ENCODE measurements at places on chromosomes 1 and 21.

GRCh38 chr1:101200513-101200912, 36.3 kb upstream of the S1PR1 start:
- DNase-seq: no peak

DNA sequence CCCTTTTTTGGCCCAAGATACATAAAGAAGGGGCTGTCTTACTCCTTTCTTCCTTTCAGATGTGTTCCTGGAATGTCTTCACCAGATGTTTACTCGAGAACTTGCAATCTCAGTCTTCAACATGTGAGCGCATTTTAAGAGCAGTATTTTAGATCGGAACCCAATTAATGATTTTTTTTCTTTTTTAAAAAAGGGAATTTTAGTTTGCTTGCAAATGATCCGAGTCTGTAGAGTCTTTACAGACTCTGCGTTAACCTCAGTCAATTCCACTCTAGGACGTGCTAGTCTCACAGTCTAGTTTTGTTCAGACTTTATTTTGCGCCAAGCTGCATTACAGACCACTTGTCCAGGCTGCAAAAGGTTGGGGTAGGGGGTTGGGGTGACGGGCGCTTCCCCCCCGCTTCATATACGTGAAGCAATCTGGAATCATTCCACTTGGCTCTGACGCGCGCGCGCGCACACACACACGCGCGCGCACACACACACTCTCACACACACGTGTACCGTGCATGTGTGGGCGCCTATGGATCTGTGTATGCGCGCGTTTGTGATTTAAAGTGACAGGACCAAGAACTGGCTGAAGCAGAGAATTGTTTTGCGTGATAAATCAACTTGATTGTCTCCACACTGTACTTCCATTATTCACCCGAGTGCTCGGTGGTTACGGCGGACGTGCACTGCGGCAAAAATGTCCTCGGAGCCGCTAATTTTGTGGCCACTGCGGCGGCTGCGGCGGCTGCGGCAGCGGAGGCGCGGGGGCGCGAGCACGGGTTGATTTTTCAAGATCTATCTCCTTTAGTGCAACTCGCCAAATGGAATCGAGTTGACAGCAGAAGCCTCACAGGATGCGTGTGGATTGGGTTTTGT, 25.6 kb upstream of the NFIA start:
- no peak for DNase-seq

- no peak for DNase-seq
Observed at GRCh38 chr1:232586679-232587078, 43.3 kb downstream of the SIPA1L2 start.

- DNase-seq: no peak
Observed at GRCh38 chr1:229066591-229066990, 204.3 kb upstream of the RAB4A start.

GRCh38 chr1:41277371-41277975, 35.4 kb upstream of the SCMH1 start:
- DNase-seq: no peak

GRCh38 chr1:8018492-8019228, 7.4 kb downstream of the ERRFI1 start:
- DNase-seq: no peak

GRCh38 chr1:183506561-183506960, 34.3 kb downstream of the SMG7 start:
- DNase-seq: no peak

GRCh38 chr1:213871179-213871578, 116.6 kb upstream of the PROX1 start:
- DNase-seq: no peak

- no peak for DNase-seq
Observed at GRCh38 chr1:113770031-113770430, 10.7 kb upstream of the PHTF1 start.

GRCh38 chr21:44324854-44325107, 14.4 kb downstream of the CFAP410 start:
- no peak for DNase-seq

DNA sequence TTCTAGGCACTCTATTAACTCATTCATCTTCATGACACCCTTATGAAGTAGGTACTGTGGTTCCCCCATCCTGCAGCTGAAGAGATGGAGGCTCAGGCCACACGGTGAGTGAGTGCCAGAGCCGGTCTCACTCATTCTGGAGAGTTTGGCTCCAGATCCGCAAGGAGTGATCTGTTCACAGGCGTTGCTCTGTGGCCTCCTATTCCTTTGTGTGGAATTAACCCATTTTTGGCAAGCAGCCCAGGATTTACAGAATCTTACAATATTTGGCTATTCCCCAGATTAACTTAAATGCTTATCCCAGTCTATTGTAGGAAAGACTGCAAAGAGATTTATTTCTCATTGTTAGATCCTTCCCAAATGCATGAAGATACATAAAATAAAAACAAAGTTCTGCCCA, 29.6 kb downstream of the KIAA0040 start:
- no peak for DNase-seq

GRCh38 chr1:202825748-202826147, 15.0 kb downstream of the PCAT6 start:
- no peak for DNase-seq

DNA sequence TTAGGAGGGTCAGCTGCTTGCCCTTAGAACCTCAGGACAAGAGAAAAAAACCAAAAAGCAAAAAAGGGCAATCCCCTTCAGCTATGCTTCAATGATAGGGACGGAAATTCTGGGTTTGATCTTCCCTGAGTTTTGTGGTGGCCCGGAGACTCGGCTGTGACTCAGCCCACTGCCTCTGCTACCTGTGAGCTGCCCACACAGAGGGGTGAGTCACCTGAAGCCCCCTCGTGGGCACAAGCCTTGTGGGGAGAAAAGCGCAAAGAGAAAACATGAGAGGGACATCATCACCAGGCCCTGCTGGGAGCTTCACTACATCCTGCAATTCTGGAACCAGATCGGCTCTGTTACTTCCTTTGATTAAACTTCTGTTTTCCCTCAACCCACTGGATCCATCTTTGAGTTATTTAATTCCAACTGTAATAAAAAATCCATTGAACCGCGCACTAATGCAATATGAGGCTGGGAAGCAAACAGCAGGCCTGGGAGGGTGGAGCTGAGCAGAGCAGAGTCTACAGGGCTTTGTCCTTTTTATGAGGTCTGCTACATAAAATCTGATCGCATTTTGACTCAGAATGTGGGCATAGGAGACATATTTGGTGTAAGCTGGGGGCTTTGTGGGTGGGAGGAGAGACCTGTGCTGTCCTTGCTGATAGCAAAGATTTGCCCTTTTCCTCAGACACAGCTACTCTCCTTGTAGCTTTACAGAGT, 58.7 kb upstream of the STUM start:
- DNase-seq: no peak

- no peak for DNase-seq
Observed at GRCh38 chr21:23541571-23541970, 2065.7 kb downstream of the MRPL39 start.

DNA sequence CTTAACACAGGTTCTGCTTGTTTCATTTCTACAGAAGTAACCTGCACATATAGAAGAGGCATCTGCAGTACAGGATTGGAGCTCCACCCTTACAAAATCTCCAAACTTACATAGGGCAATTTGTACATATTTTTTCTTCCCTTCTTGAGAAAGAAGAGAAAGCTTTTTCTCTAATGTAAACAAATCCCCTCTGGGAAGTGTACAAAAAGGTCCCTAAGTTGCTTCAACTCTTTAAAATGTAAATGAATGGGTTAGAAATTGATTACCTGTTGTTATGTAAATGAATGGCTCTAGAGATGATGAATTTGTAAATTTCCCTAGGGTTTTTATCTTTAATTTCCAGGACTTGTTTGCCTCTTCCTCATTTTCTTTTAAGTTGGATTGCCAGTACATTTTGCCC, 1183.7 kb downstream of the MRPL39 start:
- no peak for DNase-seq

GRCh38 chr1:33988161-33988560, 124.3 kb downstream of the HMGB4 start:
- no peak for DNase-seq

- DNase-seq: no peak
Observed at GRCh38 chr1:119124764-119125163, 15.7 kb downstream of the WARS2 start.

DNA sequence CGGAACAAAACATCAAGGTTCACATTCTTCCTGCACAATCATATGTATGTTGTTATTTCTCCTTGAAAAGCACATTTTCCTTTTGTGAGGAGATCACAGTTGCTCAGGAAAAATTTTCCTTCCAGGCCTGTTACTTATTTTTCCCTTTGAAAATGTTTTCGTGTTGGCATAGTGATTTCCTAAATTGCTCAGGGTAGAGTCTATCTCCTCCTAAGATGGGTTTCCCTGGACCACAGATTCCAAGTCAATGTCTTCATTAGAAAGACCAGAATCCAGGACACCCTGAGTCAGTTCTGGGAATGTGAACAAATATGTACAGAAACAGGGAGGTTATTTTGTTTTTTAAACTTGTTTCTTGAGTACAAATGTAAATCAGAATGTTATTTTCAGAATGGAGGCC, 94.3 kb upstream of the C1orf105 start:
- no peak for DNase-seq

GRCh38 chr1:1420654-1421141, 378 bp downstream of the ANKRD65 start:
- DNase-seq: no peak

DNA sequence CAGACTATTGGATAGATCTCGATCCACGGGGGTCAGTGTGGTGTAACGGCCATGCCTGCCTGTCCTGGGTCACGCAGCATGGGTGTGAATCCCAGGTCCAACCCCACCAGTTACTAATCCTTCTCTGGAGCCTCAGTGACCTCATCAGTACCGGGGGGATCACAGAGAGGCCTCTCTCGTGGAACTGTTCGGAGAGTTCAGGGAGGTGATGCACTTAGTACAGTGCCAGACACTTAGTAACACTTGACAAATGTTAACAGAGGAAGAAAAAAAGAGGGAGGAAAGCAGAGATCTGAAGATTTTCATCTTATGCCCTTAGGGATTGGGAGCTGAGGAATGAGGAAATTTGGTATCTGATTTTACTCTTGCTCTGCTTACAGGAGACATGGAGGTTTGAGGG, 2.9 kb downstream of the ABCA4 start:
- no peak for DNase-seq

DNA sequence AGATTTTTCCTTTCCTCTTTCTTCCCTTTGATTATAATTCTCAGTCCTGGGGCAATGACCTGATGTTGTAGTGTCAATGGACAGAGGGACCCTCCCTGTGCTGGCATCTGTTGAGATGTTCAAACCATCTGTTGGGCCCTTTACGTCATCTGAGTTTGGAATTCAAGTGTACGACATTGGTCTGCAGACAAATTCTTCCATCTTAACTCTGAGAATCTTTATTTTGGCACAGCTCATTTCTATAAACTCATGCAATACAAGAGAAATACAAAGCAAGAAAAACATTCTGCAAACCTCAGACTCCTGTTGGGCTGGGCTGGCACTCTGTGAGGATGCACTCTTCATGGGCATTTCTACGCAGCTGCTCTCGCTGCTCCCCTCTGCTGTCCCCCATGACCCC, 54.2 kb downstream of the IFI44 start:
- no peak for DNase-seq

GRCh38 chr1:76862447-76862846, 4.8 kb upstream of the ST6GALNAC5 start:
- no peak for DNase-seq

DNA sequence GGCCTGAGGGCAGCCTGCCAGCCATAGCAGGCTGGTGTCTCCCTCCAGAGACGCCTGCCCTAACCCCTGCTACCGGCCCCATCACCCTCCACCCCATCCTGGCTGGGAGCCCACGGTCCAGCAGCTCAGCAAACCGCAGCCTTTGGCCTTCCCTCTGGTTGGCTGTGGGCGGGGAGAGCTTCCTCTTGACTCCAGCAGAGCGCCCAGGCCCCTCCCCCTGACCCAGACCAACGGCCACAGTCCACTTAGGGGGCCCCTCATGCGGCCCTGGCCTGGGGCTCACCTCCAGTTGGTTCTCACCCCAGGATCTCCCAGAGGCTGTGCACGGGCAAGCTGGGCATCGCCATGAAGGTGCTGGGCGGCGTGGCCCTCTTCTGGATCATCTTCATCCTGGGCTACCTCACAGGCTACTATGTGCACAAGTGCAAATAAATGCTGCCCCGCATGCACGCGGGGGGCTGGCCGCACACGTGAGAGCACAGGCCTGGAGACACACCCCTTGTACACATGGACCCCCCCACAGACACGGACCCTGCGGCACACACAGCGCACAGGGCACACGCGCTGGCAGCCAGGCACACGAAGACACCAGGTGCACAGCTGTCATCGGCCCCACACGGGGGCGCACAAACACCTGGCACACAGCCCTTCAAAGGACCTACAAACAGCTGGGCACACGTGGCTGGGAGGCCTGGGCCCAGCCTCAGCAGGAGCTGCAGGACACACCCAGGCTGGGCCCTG, 3.1 kb downstream of the SMIM1 start:
- peak; percentile 73 for DNase-seq

DNA sequence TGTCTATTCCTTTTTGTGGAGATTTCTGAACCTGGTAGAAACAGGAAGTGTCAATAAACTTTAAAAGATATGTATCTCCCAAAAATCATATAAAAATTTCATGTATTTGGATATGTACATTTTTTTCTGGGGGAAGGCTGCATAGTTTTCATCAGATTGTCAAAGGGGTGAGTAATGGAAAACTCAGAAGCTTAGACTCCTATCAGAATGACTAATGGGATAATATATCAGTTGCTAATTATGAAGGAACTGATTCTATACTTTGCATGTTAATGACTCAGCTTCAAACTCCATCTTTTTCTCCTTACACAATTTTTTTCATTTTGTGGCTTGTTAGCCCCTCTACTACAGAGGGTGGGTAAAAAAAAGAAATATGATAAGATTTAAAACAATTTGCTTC, 55.9 kb downstream of the GON4L start:
- no peak for DNase-seq

GRCh38 chr21:42660118-42660470, 6.7 kb downstream of the PDE9A start:
- DNase-seq: no peak

- DNase-seq: no peak
Observed at GRCh38 chr1:31666263-31666963, 21.7 kb upstream of the PEF1 start.

DNA sequence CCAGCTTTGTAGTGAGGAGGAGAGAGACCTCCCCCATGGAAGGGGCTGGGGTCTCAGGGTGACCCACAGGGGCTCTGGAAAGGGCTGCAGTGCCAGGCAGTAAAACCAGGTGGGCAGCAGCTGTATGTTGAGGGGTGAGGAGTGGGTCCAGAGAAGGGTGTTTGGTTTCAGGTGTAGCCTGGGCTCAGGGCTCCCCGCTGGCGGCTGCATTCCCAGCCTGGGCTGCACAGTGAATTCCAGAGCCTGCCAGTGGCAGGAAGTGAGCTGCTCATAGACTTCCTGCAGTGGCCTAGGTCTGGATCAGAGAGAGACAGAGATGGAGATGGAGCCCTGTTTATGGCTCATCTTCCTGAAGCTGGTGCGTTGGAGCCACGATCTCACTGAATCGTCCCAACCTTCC, 356.4 kb downstream of the PTPRU start:
- no peak for DNase-seq

DNA sequence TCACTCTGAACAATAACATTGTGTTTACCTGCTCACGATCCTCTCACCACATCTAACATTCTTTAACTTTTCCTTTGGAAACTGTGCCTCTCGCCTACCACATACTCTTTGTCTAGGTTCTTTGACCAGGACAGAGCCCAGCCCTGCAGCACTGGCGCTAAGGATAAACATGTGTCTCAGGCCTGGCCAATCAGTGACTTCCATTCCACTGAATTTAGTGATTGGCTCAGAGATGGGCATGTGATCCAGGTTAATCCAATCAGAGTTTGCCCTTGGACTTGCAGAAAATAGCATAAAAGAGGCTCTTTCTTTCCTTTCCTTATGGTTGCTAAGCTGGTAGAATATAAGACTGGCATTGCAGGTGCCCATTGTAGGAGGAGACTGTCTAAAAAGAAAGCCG, 605.7 kb downstream of the MATN1 start:
- no peak for DNase-seq

Measured in GM18507 (cell line).